LHCN-M2 (cell line): ENCODE measurements at places on chromosomes 16 and 17.

- no peak for DNase-seq
Observed at GRCh38 chr17:7512105-7512504, 27.9 kb downstream of the POLR2A start.

GRCh38 chr16:71499775-71500364 is 10.7 kb upstream of the ZNF19 start:
- DNase-seq, result peak; percentile 49

DNA sequence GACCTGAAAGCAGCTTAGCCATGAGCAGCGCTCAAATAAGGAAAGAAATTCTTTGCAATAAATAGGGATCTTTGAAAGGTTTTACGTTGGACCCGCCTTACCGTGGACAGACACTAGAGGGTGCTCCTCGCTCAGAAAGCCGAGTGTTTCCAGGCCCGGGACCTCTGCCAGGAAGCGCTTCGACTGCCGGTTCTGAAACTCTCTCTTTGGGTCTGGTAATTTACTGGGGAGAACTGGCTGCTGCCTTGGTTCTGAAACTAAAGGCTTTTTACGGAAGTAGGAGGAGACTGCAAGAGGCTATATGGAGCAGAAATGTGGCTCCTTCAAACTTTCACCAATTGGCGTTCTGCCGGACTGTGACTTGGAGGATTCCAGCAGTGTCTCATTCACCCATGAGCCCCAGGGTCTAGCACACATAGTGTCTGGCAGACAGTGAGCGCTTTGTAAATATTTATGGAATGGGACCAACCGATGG is 45.6 kb upstream of the HOXB9 start:
- peak; percentile 70 for DNase-seq

- DNase-seq, result peak; percentile 11
Observed at GRCh38 chr17:67015001-67015400, 29.4 kb upstream of the CACNG1 start.

DNA sequence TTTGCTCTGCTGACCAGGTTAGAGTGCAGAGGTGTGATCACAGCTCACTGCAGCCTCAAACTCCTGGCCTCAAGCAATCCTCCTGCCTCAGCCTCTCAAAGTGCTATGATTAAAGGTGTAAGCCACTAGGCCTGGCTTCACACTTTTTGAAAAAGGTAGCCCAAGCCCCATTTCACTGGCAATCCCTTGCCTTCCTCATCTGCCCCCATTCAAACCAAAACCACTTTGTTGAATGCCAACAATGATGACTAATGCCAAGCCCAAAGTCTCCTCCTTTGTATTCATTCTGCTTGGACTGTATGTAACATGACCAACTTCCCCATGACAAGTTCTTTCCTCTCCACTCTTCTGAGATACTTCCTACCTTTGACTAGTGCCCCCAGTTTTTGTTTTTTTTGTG is 33.1 kb downstream of the N4BP1 start:
- peak; percentile 51 for DNase-seq
